IMR-90 (cell line): ENCODE measurements at places on chromosomes 16 and 17. TPM values are rescaled to one million over a fixed set of nuclear protein-coding genes. Genes with fewer than 3 reads are reported as not detected.

GRCh38 chr16:3780570-3780969, 63.2 kb upstream of the TRAP1 start:
- DNase-seq, result peak; percentile 19

DNA sequence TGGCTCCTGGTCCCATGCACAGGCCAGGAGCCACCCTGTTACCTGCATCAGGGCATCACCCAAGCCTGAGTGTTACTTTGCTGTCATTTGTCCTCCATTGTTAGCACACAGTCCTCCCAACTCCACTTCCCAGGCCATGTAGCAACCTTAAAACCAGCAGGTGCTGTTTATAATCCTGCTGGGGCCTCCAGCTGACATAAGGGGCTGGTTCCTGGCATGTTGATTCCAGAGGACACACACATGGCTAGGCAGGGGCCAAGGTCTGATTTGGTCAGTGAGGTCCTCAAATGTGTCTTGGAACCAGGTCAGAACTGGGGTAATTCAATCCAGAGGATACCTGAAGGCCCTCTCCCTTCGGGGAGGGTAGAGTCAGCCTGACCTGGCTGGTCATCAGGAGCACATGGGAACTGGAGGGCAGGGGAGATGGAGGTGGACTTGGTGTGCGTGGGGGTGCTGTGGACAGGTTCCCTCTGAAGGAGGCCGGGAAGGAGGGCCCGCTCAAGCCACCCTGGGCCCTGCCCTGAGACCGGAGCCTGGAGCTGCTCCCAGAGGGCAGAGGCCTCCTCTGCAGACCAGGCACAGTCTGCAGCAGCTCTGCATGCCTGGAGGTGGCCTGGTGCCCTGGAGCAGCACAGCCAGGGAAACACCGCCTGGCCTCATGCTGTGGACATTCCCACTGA, 6.6 kb downstream of the ADORA2B start:
- DNase-seq, result no peak

The KRT33A gene
- total RNA-seq, result not detected in 2 replicates

DNA sequence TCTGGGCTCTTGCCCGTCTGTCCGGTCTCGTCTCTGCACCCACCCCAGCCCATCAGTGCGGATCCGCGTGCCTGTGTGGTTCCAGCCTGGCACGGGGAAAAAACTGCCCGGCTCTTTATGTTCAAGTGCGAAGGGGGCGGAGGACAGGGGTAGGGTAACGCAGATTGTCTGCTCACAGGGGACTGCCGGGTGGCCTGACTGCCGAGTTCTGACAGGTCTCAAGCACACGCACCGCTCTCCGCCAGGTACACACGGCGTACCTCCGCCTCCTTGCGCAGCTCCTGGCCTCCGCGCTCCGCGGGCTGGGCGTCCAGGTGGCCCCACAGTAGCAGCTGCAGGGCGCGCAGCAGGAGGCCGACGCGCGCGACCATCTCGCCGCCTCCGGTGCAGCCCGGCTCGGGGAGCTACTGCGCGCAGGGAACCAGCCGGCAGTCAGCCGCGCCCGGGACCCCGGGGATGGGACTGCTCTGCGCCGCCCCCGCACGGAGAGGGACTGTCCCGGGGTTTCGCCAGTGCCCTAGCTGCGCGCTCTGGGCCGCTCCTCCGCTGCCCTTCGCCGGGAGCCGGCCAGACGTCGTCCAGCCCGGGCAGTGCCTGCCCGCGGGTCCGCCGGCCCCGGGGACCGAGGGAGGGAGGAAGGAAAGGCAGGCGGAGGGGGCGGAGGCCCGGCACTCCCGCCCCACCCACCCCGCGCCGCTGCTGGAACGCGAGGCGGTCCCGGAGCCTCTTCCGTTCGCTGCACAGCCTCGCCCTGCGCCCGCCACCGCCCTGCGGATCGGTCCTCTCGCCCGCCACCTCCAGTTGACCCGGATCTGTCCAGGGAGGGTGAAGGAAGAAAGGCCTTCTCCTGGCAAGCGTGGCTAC, at the start of gene MMP28:
TSS of gene MMP28 (minus strand) at position 635 of the 864 bp plus-strand sequence. CDS start at position 371, 264 bp downstream.
- no peak for DNase-seq

The MYH11 gene
- total RNA-seq, result under 0.01 TPM in 2 replicates

DNA sequence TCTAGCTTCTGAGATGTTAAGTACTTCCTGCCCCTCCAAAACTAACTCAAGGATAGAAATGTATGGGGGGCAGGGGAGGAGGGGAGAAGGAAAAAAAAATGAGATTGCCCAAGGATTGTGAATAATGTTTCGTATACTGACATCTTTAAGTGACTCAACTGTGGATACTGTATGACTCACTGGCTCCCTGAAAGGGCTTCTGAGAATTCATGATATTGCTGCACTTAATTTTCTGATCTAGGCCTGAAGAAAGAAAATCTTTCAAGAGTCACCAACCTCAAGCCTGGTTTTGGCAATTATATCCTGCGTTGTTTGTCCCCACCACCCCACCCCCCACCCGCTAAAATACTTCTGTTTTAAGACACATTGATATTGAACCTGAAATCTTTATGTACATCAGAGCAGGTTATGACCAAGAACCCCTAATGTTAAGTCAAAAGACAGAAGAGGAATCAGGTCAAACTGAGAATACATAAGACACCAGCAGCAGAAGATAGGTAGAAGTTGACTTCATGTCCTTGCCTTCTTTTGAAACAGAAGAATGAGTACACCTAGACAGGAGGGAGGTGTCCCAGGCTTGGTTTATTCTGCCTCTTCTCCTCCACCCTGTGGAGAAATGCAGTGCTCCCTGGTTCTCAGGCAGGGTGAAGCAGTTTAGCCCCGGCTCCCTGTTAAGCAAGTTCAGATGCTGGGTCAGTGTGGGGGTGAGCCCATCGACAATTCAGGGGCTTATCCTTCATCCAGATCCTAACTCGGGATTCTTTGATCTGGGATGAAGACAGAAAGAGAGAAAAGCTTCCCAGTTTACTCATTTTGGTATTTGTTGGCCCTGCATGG, 3.3 kb upstream of the FBXL20 start:
- peak; percentile 91 for DNase-seq

DNA sequence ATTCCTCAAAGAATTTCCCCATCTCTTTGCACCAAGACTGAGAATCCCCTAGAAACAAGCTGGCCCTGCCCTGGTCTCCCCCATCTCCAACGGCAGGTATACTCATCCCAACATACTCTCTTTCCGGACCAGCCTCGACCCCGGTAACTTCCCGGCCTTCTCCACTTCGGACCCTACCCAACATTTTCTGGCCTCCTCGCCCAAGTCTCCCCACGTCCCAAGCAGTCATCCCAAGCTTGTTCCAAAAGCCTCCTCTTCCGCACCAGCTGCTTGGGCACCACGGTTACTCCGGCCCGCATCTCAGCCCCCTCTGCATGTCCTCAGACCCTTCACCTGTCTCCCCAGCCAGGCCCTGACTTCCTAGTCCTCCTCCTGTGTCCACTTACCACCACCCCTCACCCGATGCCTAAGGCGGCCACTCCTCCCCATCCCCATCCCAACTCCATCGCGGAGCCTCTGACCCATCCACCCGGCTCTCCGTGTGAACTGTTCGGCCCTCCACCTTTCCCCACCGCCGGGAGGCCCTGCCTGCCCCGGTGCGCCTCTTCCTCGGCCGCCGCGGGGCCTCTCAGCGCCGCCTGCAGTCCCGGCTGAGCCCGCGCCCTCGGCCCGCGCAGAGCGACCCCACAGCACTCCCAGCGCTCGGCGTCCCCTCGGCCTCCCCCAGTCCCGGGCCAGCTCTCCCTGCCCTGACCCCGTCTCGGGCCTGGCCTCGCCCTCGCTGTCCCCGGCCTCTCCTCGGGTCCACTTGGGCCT, 994 bp downstream of the PITPNA start:
- DNase-seq, result no peak

The FAM83G gene
- total RNA-seq, result 9.5 and 10.3 TPM in 2 replicates

GRCh38 chr16:82660075-82660645, 33.4 kb downstream of the CDH13 start:
- peak; percentile 63 for DNase-seq

DNA sequence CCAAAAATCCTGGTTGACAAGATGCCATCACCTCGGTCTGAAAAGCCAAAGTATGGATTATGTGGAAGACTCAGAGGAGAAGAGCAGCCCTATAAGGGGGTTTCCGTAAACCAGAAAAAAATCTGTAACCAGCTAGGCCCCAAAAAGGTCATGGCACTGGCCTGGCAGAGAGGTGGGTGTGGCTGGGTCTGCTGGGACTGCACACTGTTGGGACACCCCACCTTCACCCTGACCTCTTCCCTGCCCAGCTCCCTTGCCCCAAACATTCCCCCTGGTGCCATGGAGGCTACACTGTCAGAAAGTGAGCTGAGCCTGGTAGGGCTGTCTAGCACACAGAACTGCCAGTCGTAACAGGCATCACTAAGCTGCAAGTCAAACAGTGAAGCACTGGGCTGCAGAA, 6.5 kb downstream of the SLC47A2 start:
- DNase-seq, result no peak

The STAT5B gene
- 21.7 and 24.4 TPM in 2 replicates for total RNA-seq

The PRPSAP2 gene
- 28.1 and 35.3 TPM in 2 replicates for total RNA-seq
